Neural cell (in vitro differentiated cells): ENCODE measurements at places on chromosomes 4 and X. TPM values are rescaled to one million over a fixed set of nuclear protein-coding genes. Genes with fewer than 3 reads are reported as not detected.

The IQCM gene
- not detected in 2 replicates for polyA plus RNA-seq

The STPG2 gene
- not detected in 2 replicates for polyA plus RNA-seq

The RENBP gene
- 0.89 and 2.5 TPM in 2 replicates for polyA plus RNA-seq

The CTAG1A gene
- polyA plus RNA-seq: not detected in 2 replicates

The SPATA4 gene
- not detected in 2 replicates for polyA plus RNA-seq

The FRMD7 gene
- polyA plus RNA-seq: 0.54 and 1.2 TPM in 2 replicates

The RHOXF2B gene
- not detected in 2 replicates for polyA plus RNA-seq

The MTNR1A gene
- not detected in 2 replicates for polyA plus RNA-seq

The ARSJ gene
- 0.10 TPM in 1 of 2 replicates, not detected in the other for polyA plus RNA-seq

The RAB41 gene
- polyA plus RNA-seq: not detected in 2 replicates

The NWD2 gene
- 0.06 and 0.16 TPM in 2 replicates for polyA plus RNA-seq

The CD40LG gene
- not detected in 2 replicates for polyA plus RNA-seq

The PCYT1B gene
- 6.5 and 10.6 TPM in 2 replicates for polyA plus RNA-seq

The HAND2 gene
- polyA plus RNA-seq: not detected in 2 replicates

The IL13RA1 gene
- 0.30 and 0.98 TPM in 2 replicates for polyA plus RNA-seq

The ADAM29 gene
- 0.48 and 1.2 TPM in 2 replicates for polyA plus RNA-seq

The UGT2B10 gene
- not detected in 2 replicates for polyA plus RNA-seq
